ENCODE measurements at places on chromosomes 11 and 22.

- no peak for DNase-seq
These were observed 200.5 kb upstream of the E2F8 start for GRCh38 chr11:19441288-19441687.

GRCh38 chr11:11993839-11994238, 14.6 kb downstream of the DKK3 start:
- no peak for DNase-seq

- no peak for DNase-seq
These were observed 2.7 kb downstream of the OR51D1 start for GRCh38 chr11:4639931-4640330.

DNA sequence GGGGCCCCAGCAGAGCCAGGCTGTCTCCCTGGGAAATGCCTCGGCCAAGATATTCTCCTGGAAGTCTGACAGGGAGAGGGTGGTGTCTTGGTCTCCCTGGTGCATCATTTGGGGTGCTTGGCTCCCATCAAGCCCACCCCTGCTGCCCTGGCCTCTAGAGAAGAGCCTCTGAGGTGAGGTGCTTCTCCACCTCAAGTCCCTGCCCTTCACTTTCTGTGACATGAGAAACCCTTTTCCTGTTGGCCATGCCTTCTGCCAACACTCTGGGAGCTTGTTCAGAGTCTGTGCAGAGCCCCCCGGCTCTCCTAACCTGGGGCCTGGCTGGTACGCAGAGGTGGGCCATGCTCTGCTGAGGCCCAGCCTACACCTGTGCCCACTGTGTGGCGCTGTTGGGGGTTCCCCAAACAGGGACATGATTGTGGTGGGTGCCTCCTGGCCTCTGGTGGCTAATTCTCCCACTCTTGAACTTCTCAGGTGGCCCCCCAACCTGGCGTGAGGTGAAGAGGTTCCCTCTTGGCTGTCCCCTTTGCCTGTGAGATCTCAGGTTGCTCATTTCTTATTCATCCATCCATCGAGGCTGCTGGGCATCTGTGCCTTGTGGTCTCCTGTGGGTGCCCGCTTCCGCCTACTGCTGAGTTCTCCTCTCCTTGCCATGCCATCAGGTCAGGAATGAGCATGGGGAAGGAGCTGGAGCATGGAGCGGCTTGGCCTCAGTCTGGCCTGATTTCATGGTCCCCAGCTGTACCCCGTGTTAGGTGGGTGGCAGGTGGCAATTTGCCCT, 19.2 kb upstream of the DGCR8 start:
- DNase-seq: no peak

- peak; percentile 86 for DNase-seq
These were observed 10.1 kb downstream of the MTFP1 start for GRCh38 chr22:30435674-30436126.

Measured in naive thymus-derived CD8-positive, alpha-beta T cell (primary cell).